Stimulated activated CD4-positive, alpha-beta T cell treated with anti-CD3 and anti-CD28 coated beads, Interleukin-15, amount 100 ng/mL, for 24 hours (primary cell): ENCODE measurements at places on chromosomes 2 and 18.

- no peak for DNase-seq
These were observed 91.2 kb downstream of the ZNF236 start for GRCh38 chr18:76913583-76913982.

DNA sequence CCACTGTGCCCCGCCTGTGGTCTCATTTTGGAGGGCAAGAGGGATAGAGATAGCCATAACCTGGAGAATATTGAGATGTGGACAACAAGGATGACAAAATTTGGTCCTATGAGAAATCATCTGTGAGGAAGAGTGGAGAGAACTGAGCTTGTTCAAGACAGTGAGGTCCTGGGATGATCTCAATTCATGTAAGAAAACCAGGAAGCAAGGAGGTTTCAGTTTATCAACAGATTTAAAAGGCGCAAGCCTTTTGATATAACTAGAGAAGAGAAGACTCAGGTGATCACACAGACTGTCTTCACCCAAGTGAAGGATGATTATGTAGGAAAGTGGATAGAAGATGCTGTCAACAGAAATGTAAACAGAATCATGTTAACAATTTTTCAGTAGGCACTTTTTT, 39.1 kb downstream of the PCBP1 start:
- no peak for DNase-seq

DNA sequence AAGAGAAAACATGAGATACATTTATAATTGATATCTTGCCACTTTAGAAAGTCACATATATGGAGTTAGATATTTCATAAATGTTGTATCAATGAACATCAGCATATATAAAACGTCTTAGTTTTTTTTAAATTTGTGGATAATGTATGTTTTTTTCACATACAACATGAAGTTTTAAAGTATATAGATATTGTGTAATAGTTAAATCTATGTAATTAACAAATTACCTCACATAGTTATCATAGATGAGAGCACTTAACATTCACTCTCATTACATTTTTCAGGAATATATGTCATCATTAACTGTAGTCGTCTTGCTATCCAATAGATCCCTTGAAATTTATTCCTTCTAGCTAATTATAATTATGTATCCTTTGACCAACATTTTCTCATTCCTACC, 406.6 kb downstream of the ARHGAP15 start:
- no peak for DNase-seq

GRCh38 chr2:182715121-182715891, 751 bp upstream of the DNAJC10 start:
- DNase-seq = no peak

DNA sequence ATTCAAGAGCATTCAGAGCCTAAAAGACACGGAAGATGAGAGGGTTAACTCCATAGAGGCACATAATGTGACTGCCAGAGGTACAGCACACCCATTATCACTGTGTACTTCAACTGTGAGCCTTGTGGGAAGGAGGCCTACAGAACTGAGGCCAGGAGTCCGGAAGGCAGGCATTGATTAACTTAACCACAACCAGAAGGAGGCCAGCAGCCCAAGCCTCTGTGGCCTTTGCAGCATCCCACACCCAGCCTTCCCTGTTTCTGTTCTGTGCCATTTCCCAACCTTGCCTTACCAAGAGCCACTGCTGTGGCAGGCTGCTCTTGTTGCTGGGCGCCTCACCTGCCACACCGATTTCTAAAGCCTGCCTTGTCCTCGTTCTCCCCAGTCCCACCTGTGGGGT, 27.2 kb downstream of the SIGLEC15 start:
- DNase-seq = no peak

DNA sequence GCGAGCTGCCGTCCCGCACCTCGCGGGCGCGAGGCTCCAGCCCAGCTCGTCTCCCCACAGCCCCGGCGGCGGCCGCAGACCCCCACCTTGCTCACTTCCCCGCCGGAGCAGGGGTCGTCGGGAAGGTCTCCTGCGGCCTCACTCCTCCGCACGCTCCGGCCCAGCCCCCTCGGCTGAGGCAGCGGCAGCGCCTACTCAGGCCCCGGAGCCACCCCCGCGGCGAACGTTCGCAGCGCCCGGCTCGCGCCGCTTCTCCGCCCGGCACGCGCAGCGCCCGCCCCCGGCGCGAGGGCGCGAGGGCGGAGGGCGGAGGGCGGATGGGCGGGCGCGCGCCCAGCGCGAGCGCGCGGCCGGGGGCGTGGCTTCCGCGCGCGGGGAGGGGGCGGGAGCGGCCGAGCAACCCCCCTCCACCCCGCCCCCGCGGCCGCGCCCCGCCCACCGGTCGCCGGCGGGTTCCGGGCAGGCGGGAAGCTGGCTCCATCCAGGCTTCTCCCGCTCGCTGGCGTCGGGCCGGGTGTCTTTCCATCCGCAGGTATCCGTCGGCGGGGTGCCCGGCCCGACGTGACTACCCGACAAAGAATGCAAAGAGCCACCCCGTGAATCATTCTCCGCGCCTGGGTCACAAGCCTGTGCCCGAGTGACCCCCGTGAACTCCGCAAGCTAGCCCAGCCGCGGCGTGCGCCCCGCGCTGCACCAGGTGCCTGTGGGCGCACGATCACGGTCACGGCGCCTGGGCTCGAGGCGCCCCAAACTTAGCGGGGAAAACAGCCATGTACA, at the start of gene DTNB:
Gene DTNB, minus strand, starts transcription at position 278 of the 777 bp plus-strand sequence. CDS start 20,917 bp downstream, outside the sequence.
- peak; percentile 82 for DNase-seq

DNA sequence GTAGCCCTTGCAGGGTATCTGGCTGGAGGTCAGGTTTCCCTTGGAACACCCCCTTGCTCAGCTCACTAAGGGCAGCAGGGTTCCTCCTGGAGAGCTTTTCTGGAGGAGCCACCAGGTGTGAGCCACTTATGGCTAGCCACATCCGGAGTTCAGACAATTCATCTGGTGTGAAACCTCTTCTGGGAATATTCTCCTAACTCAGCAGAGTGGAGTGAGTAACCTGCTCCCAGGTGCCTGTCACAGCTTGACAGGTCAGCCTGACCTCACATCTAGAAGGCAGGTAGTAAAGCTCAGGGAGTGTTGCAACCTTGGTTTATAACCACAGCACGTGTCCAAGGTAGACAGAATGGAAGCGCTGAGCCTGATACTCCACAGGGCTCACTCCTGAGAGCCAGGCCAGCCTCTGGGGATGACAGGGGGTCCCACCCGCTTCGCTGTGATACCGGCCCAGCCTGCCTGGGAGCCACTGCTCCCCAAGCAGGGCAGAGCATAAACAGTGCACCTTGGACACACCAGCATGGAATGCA, 62.6 kb upstream of the TGFA start:
- no peak for DNase-seq

- no peak for DNase-seq
These were observed 6.9 kb downstream of the ACYP2 start for GRCh38 chr2:54122171-54122935.

DNA sequence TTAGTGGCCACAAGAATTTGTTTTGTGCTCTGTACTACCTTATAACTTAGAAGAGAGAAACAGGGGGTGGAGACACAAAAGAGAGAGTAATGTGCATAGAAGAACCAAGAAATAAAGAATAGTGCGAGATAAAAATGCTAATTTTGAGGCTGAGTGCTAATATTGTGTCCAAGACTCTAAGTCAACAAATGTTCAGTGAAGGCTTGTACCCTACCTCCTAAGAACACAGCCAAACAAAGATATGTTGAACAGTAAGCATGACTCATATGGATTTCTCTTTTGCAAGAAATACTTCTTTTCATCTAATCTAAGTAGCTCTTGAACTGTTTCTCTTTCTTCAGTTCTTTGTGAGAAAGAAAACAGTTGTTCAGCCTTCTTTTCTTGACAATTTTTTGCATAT, 45.2 kb downstream of the GAREM1 start:
- DNase-seq = no peak

- no peak for DNase-seq
These were observed 298.4 kb downstream of the NDUFA10 start for GRCh38 chr2:239726631-239727181.

DNA sequence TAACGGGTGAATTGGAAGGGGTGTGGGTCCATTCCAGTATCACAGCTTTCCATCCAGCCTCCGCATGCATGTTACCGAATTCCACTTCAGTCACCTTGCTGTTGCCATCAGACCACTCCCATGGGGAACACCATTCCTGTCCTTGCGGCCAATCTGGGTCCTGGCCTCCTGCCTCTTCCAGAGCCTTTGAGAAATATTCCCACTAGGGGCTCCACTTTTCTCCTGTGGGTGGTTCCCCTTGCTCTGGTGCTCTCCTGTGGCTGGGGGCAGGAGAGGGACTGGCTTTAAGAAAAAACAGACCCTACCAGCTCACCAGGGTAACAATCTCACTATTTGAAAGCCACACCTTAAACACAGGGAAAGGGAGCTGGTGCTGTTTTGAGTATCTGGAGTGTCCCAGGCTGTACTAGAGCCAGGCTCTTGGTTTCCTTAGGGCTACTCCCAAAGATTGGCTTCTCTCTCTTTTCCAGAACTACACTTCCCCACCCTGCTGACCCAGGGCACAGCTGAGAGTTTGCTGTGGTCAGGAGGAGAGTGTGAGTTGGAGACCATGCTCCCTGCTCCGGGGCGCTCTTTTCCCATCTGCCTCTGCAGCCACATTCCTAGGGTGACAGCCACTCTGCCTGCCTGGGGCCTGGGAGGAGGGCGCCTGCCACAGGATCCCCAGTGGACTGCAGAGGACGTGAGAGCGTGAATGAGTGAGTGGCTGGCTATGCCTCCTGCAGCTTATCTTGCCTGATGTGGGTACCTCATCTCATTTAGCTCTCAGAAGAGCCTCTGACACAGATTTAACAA, 460.8 kb upstream of the HS6ST1 start:
- DNase-seq = no peak

DNA sequence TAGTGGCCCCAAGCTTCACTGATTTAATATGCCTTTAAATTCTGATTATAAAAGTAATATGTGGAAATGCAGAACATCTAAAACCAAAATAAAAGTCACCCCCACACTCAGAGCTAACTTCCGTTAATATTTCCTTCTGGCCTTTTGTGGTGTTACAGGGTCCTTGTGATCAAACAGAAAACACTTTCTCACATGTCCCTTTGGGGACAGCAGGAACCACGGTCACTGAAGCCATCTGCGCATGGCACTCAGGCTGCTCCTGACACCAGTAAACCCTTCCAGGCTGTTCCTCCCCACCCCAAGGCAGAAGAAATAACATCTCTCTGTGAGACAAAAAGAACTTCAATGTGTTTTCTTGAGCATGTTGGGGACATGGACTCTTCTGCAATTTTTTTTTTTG, 25.1 kb upstream of the GPR17 start:
- DNase-seq = no peak

DNA sequence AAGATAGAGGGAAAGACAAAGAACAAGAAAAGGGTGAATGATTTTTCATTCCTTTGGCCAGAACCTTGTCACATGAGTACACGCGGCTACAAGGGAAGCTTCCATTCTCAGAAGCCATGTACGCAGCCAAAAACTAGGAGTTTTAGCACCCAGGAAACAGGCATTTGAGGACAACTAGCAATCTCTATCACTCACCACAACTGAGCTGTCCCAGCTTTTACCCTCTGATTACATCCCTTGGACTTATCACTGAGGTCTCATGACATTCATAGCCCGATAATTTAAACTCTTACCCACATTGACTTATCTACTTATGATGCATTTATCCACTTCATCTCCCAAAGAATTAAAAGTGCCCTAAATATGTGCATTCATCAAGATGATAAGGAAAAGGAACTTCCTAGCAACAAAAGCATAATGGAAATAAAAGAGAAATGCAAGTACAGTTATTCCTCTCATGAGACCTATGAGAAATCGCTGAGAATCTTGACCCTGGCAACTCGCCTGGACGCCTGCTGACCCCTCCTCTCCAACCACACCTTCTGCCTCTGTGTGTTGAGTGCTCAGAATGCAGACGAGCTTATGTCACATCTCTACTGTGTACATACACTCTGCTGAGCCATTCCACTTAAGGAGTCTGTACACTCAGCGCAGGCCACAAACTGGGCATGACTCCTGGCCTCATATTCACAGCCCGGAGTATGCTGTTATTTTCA, 28.7 kb upstream of the MFSD6 start:
- DNase-seq = no peak

- DNase-seq = no peak
These were observed 56.0 kb downstream of the SERPINB7 start for GRCh38 chr18:63831080-63831788.

- DNase-seq = no peak
These were observed 4.3 kb upstream of the ARHGEF4 start for GRCh38 chr2:130832296-130832940.

- DNase-seq = no peak
These were observed 418.1 kb upstream of the MYT1L start for GRCh38 chr2:2749206-2749598.

DNA sequence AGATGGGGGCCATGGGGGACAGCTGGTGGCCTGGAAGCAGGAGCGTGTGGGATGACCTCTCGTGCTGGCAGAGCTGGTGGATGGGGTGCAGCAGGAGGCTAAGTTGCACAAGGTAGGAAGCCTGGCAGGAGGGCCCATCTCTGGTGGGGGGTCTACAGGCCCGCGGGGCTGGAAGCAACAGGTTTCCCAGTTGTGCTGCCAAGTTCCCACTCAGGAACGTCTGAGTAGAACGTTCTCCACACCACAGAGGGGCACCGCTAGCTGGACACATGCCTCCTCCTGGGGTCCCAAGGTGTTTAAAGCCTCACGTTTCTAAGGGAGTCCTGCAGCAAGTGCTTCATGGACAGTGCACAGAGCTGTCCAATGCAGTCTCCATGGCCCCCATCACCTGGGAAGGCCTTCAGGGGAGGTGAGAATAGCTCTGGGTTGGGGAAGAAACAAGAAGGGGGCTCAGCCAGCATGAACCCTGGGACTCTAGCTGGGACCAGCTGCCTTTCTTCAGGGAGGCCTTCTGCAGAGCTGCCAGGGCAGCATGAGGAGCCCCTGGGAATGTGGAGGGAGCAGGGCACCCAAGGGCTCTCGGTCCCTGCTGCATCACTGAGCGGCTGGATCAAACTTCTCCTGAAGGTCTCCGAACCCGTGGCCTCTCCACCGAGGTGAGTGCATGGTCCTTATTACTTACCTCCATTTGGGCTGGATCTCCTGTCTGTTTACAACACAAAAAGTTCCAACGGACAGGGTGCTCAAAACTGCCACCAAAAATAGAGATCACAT, 80.0 kb downstream of the TWIST2 start:
- no peak for DNase-seq

- DNase-seq = no peak
These were observed 29.3 kb upstream of the MMADHC start for GRCh38 chr2:149616681-149617456.

DNA sequence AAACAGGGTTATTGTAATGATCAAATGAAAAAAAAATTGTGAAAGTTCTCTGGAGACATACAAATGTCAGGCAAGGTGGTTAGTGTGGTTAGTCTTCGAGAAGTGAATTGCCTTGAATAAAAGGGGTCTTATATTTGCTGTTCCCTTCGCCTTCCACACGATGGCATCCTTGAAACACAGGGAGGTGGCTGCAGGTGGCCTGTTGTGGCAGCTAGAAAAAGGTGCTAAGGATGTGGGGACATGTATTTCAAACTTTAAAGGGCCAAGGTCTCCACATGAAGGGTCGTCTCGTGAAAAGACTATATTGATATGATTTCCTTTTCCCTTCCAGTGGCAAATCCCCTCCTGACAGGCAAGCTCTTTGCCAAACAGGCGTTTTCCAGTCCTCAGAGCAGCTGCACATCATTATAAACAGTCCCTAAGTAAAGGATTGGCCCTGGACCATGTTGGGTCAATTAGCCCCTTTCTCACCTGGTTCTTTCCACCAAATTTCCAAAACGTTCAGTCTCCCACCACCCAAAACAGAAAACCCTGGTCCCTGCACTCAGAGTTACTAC, 68.5 kb downstream of the COPS8 start:
- peak; percentile 69 for DNase-seq

- DNase-seq = no peak
These were observed 31.7 kb downstream of the CELF4 start for GRCh38 chr18:37533647-37534584.
